ENCODE measurements at places on chromosomes 5 and 9.

- no peak for DNase-seq
These were observed 572 bp downstream of the CDK5RAP2 start for GRCh38 chr9:120579139-120580050.

DNA sequence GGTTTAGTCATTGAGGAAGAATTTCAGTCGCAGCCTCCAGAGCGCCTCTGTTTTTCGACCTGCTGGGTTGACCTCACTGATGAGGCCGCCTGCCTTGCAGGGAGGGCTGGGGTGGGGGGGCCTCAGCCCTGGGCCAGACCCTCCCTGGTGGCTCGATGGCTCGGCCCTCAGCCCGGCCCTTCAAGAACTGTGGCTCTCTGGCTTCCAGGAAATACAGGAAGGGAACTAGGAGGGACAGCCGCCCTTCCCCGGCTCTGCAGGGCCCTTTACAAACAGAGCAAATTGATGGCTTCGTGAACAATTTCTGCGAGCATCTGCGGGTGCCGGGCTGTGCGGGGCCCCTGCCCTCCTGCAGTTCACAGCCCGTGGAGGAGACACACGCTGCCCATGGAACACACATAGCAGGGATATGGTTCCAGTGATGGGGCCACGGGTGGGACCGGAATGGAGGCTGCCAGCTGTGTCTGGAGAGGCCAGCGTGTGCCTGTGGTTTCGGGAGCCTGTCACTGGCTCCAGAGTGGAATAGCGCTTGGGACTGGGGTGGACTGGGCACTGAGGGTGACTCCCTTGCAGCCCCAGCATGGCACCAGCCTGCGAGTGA is 39.6 kb downstream of the COL5A1 start:
- no peak for DNase-seq

- no peak for DNase-seq
These were observed 146.3 kb downstream of the TTC39B start for GRCh38 chr9:15160673-15161072.

DNA sequence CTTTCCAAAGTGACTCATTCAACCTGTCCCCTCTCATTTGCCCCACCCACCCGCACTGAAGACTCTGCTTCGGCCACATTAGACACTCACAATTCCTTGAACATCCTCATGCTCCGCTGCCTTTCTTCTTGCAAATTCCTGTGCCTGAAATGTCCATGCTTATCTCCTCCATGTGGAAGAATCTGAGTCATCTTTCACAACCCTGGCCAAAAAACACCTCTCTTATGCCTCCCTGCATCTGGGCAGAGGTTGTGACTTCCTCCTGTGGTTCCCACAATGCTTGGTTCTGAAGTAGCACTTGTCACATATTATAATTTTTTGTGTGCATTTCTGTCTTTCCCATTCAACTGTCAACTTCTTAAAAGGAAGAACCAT is 238.6 kb downstream of the ENC1 start:
- no peak for DNase-seq

- no peak for DNase-seq
These were observed 5.9 kb upstream of the QSOX2 start for GRCh38 chr9:136251264-136252115.

Measured in central memory CD4-positive, alpha-beta T cell (primary cell).